Endodermal cell (in vitro differentiated cells): ENCODE measurements at places on chromosomes 7 and 10. TPM values are rescaled to one million over a fixed set of nuclear protein-coding genes. Genes with fewer than 3 reads are reported as not detected.

- no peaks in the 10 kb centered on the region for H3K4me1 ChIP-seq
- no peak overlapping the region for H3K27ac ChIP-seq
- peaks cover 17% of the 10 kb centered on the region for H3K27me3 ChIP-seq
- peak; percentile 13 for DNase-seq
- H3K4me3 ChIP-seq, result no peak overlapping the region
These were observed 88.4 kb upstream of the LEP start for GRCh38 chr7:128152721-128153120.

The EIF4EBP2 gene
- 81.2 to 122 TPM (median 119 TPM) in 3 replicates for total RNA-seq

DNA sequence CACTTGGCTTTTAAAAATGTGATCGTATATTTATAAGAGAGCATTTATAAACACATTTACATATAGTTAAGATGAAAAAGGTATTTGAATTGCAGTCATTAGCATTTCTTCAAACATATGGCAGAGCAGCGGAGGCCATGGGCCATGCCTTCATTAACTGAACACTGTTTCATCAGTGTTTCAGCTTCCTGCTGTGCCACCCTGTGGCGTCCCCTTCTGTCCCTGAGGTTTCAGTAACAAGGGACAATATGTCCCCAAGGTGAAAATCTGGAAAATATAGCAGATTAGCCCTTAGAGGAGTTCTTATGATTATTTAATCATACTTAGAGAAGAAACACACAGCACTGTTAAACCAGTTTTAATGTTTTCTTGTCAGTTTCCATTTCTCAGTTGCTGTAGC, 577.8 kb downstream of the ETV1 start:
- DNase-seq, result no peak
- H3K4me3 ChIP-seq, result no peak overlapping the region
- no peak overlapping the region for H3K27ac ChIP-seq

GRCh38 chr10:35308809-35309208, 27.5 kb upstream of the CCNY start:
- no peaks in the 10 kb centered on the region for H3K4me1 ChIP-seq
- H3K27me3 ChIP-seq, result no peaks in the 10 kb centered on the region
- H3K4me3 ChIP-seq, result no peak overlapping the region
- peak overlapping the region; percentile 17 for H3K27ac ChIP-seq

- no peaks in the 10 kb centered on the region for H3K27me3 ChIP-seq
- no peak overlapping the region for H3K4me3 ChIP-seq
- no peaks in the 10 kb centered on the region for H3K4me1 ChIP-seq
- H3K36me3 ChIP-seq, result no peaks in the 10 kb centered on the region
These were observed 27.9 kb downstream of the GNG11 start for GRCh38 chr7:93949423-93949822.

- H3K4me1 ChIP-seq, result no peaks in the 10 kb centered on the region
- no peaks in the 10 kb centered on the region for H3K27me3 ChIP-seq
- H3K27ac ChIP-seq, result no peak overlapping the region
- H3K36me3 ChIP-seq, result no peaks in the 10 kb centered on the region
- no peak for DNase-seq
These were observed 110.8 kb downstream of the TPK1 start for GRCh38 chr7:144725070-144725469.

GRCh38 chr7:29040579-29040925, 82.4 kb upstream of the TRIL start:
- no peaks in the 10 kb centered on the region for H3K36me3 ChIP-seq
- H3K4me3 ChIP-seq, result no peak overlapping the region
- no peaks in the 10 kb centered on the region for H3K27me3 ChIP-seq
- no peak for DNase-seq
- no peak overlapping the region for H3K27ac ChIP-seq

DNA sequence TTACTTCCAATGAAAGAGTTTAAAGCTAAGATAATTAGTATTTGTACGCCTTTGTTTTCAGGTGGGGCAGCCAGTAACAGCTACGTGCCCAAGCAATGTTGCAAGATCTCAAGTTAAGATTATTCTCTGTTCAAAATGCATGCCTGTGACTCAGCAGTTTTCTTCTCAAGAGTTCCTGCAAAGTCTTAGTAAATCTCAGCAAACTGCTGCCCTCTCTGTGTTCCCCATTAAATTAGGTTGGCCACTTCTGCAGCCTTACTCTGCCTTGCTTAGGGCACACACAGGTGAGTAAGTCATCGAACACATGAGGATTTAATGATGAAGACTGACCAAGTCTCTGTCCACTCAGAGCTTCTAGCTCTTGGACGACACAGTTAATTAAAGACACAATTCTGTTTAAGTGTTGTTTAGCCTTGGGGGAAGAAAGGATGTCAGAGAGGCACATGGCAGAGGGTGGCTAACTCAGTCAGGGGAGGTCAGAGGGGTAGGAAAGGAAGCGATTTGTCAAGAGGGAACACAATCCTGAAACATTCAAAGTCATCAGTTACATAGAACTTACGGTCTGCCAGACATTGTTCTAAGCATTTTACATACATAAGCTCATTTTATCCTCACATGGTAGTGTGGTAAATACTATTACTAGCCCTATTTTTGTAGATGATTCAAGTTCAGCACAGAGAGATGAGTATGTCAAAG, 20.2 kb upstream of the SLC35G1 start:
- peaks cover 5% of the 10 kb centered on the region for H3K4me1 ChIP-seq
- H3K27ac ChIP-seq, result no peak overlapping the region
- no peaks in the 10 kb centered on the region for H3K27me3 ChIP-seq
- DNase-seq, result no peak

- no peaks in the 10 kb centered on the region for H3K4me1 ChIP-seq
- H3K4me3 ChIP-seq, result peak overlapping the region; percentile 36
- H3K27me3 ChIP-seq, result no peaks in the 10 kb centered on the region
- no peak overlapping the region for H3K27ac ChIP-seq
These were observed 241.5 kb upstream of the PTER start for GRCh38 chr10:16195178-16195769.

GRCh38 chr10:62172465-62172864, 96.2 kb downstream of the RTKN2 start:
- no peaks in the 10 kb centered on the region for H3K4me1 ChIP-seq
- no peak overlapping the region for H3K27ac ChIP-seq
- no peaks in the 10 kb centered on the region for H3K36me3 ChIP-seq
- no peak overlapping the region for H3K4me3 ChIP-seq

DNA sequence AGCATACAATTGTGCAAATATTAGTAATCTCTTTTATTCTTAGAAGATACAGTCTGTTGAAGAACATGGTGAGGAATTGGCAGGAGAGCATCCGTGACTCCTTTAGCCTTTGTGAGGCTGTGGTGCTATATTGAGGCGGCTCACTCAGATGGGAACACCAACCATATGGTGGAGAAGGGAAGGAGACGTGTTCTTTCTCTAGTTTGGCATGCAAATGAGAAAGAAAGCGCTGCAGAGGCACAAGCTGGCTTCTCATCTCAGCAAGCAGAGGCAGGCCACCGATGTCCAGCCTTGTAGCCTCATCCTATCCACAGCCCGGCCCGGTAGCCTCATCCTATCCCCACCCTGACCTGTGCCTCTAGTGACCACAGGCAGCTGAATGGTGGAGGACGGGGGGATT, 288.3 kb downstream of the CAMK1D start:
- H3K27ac ChIP-seq, result no peak overlapping the region
- no peak for DNase-seq
- no peaks in the 10 kb centered on the region for H3K36me3 ChIP-seq
- H3K4me3 ChIP-seq, result no peak overlapping the region

DNA sequence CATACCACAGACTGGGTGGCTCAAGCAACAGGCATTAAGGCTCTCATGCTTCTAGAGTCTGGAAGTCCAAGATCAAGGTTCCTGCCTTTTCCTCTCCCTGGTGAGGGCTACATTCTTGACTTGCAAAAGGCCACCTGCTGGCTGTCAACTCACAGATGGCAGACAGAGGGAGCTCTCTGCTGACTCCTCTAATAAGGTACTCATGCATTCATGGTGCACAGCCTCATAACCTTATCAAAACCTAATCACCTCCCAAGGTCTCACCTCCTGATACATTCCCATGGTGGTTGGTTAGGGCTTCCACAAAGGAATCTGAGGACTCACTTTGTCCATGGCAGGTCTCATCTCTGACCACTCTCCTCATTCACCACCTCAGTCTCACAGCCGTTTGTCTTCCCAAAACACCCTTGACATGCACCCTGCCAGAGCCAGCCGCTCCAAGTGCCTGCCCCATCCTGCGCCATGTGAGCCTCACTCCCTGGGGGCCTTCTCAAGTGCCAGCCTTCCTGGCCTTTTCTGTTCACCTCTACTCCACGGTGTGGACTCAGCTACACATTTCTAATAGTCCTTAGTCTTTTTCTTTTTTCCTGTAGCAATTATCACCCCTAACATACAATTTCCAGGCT, 400.3 kb upstream of the ADARB2 start:
- no peak overlapping the region for H3K27ac ChIP-seq
- no peaks in the 10 kb centered on the region for H3K27me3 ChIP-seq
- peak; percentile 78 for DNase-seq

DNA sequence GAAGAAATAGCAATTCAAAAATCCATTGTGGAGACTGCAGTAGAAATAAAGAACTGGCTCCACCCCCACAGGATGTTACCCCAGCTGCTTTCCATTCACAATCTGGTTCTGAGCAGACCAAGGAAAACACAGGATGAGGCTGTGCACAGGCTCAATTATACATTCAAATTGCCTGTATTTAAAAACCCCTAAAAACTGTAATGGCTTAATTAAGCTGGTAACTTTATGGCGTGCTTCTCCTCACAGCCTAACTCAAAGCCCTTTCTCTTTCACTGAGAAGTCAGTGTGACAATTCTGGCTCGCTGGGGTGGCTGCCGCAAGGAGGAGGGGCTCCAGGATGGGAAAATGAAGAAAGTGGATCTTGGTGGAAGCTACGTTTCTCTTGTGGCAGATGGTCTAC, 1191.1 kb downstream of the SORCS1 start:
- H3K36me3 ChIP-seq, result no peaks in the 10 kb centered on the region
- peak; percentile 47 for DNase-seq
- H3K4me1 ChIP-seq, result peaks cover 5% of the 10 kb centered on the region
- H3K27ac ChIP-seq, result peak overlapping the region; percentile 1

The APBB1IP gene
- 0.14 and 0.24 TPM in 2 replicates for total RNA-seq

The EMX2 gene
- total RNA-seq, result not detected in 3 replicates

DNA sequence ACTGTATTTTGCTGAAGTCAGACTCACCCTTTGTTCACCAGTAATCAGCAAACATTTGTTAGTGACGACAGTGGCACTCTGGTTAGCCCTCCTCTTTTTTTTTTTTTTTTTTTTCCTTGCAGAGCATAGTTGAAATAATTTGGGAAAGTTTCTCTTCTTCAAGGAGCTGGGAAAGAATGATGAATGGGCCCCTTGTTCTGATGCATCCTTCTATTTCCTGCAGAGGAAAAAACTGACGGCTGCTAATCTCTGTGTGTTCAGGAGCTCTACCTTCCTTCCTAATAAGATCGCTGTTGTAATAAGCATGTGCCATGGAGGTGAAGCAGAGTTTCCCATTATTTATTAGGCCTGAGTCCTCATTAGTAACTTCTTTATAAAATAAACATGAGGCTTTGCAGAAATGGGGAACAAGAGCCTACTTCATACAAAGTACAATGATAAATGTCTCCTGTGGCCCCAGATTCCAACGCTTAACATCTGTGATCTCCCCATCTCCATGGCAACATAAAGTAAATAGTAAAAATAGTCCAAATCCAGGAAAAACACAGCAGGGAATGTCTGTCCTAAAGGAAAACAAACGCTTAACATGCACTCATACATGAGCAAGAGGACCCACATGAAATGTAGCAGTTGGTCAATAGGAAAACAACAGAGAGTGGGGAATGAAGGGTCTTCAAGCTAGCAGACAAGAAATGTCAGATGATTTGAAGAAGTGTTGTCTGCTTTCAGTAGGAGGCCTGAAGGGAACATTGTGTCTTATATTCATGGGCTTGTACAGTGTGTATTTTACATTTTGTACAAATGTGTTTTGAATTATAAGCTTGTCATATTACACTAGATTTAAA, 59.1 kb upstream of the CALD1 start:
- no peak overlapping the region for H3K4me3 ChIP-seq
- H3K4me1 ChIP-seq, result no peaks in the 10 kb centered on the region
- H3K36me3 ChIP-seq, result no peaks in the 10 kb centered on the region
- peak overlapping the region; percentile 78 for H3K27ac ChIP-seq
- H3K27me3 ChIP-seq, result no peaks in the 10 kb centered on the region

The ARHGEF5 gene
- 15.0 to 24.6 TPM (median 22.8 TPM) in 3 replicates for total RNA-seq

The HK1 gene
- 38.0 to 184 TPM (median 38.7 TPM) in 3 replicates for total RNA-seq

- no peak for DNase-seq
- no peaks in the 10 kb centered on the region for H3K36me3 ChIP-seq
- no peaks in the 10 kb centered on the region for H3K27me3 ChIP-seq
- no peak overlapping the region for H3K4me3 ChIP-seq
These were observed 89.8 kb downstream of the DOCK4 start for GRCh38 chr7:112116358-112116757.

GRCh38 chr10:122326385-122326784, 48.1 kb upstream of the PLEKHA1 start:
- H3K4me1 ChIP-seq, result no peaks in the 10 kb centered on the region
- DNase-seq, result no peak
- no peaks in the 10 kb centered on the region for H3K27me3 ChIP-seq
- no peak overlapping the region for H3K27ac ChIP-seq

The RASSF4 gene
- 3.1 and 5.2 TPM in 2 replicates for total RNA-seq

DNA sequence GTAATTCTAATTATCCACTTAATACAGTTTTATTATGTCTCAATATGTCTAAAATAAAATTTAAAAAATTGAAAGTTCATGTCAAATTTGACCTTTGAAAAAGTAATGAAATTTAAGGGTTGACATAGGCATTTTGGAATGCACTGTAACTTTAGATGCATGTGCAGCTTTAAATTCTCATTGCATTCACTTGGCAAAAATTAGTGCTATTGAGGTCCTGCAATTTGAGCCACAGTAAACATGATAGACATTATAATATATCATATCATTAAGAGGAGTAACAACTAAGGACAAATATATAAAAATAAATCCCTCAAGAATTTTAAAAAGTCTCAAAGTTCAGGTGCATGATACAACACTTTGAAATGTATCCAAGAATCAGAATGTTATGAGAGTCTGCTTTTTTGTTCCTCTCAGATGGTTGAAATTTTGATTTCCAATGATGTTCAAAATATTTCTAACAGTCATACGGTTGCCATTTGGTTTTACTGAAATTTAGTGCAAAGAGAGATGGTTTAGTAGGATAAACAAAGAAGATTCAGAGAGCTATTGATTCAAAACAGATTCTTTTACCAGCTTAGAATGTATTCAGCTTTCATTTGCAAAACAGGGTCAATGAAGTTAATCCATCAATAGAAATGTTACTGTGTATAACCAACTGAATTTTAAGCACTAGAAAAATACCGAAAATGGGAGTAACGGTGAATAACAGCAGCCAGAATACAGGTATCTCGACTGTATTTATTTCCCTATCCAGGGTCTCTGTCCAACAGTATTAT, 71.8 kb downstream of the SEMA3A start:
- DNase-seq, result no peak
- H3K4me3 ChIP-seq, result no peak overlapping the region
- H3K36me3 ChIP-seq, result peaks cover 11% of the 10 kb centered on the region
- H3K27ac ChIP-seq, result no peak overlapping the region
- H3K27me3 ChIP-seq, result no peaks in the 10 kb centered on the region

DNA sequence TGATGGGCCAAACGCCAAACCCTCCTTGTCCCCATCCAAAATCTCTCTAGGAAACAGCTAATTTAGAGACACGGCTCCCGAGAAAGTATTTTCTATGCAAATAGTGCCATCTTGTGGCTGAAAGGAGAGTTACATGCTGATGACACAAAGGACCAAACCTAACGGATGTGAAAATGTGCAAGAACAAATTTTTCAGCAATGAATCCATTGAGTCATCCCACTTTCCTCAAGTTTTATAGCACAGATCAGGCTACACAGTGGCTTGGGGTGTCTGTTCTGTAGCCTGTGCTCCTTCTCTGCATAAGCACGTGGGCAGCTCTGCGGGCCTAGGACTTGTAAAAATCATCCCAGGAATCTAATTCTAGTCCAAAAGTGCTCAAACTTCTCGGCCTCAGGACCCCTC, 154.8 kb upstream of the PRR15 start:
- DNase-seq, result peak; percentile 84
- H3K4me1 ChIP-seq, result no peaks in the 10 kb centered on the region
- no peak overlapping the region for H3K4me3 ChIP-seq
